Progenitor cell of endocrine pancreas (in vitro differentiated cells): ENCODE measurements at places on chromosomes 5 and 9. TPM values are rescaled to one million over a fixed set of nuclear protein-coding genes. Genes with fewer than 3 reads are reported as not detected.

DNA sequence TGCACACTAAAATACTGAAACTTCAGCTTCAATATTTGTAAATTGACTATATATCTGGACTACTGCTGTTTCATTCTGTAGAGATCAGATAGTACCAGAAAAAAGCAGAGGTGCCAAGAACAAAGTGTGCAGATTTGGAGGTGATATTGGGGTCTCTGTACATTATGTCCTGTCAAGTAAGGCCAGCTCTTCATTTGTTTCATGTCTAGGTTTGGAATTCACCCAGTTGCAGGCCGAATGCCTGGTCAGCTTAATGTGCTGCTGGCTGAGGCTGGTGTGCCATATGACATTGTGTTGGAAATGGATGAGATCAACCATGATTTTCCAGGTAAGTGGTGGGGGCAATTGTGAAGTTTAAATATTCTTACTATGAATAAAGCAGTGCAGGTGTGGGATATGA is 96.9 kb downstream of the NNT start:
- no peak overlapping the region for H3K27ac ChIP-seq
- H3K36me3 ChIP-seq: peaks cover 24% of the 10 kb centered on the region
- H3K4me1 ChIP-seq: no peaks in the 10 kb centered on the region
- no peaks in the 10 kb centered on the region for H3K27me3 ChIP-seq
- no peak for DNase-seq

GRCh38 chr5:134101686-134102439 is 12.6 kb upstream of the TCF7 start:
- H3K36me3 ChIP-seq: no peaks in the 10 kb centered on the region
- H3K4me3 ChIP-seq: no peak overlapping the region
- H3K27me3 ChIP-seq: peaks cover 10% of the 10 kb centered on the region
- DNase-seq: peak; percentile 62
- no peak overlapping the region for H3K27ac ChIP-seq
- peaks cover 6% of the 10 kb centered on the region for H3K4me1 ChIP-seq

DNA sequence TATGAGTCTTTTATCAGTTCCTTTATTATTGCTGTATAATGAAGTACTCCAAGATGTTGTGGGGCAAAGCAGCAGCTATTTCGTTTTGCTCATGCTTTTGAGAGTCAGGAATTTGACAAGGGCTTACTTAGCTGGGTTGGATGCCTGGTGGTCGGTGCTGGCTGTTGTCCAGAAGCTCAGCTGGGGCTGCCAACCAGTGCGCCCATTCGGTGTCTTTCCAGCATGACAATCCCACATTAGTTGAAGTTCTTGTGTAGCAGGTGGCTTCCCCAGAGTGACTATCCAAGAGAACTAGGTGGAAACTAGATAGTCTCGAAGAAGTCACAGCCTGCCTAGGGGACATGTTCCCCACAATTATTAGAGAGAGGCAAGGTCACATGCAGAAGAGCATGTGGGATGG is 3.4 kb upstream of the FLT4 start:
- H3K4me1 ChIP-seq: peaks cover 5% of the 10 kb centered on the region
- H3K36me3 ChIP-seq: no peaks in the 10 kb centered on the region
- no peak overlapping the region for H3K4me3 ChIP-seq
- peaks cover 66% of the 10 kb centered on the region for H3K27me3 ChIP-seq

Gene DCAF12
- total RNA-seq: 48.7 and 50.4 TPM in 2 replicates

Gene GRM6
- total RNA-seq: not detected in 2 replicates

GRCh38 chr5:71695071-71695470 is 24.0 kb upstream of the CARTPT start:
- no peak overlapping the region for H3K27ac ChIP-seq
- DNase-seq: no peak
- peaks cover 14% of the 10 kb centered on the region for H3K4me1 ChIP-seq
- H3K36me3 ChIP-seq: no peaks in the 10 kb centered on the region

DNA sequence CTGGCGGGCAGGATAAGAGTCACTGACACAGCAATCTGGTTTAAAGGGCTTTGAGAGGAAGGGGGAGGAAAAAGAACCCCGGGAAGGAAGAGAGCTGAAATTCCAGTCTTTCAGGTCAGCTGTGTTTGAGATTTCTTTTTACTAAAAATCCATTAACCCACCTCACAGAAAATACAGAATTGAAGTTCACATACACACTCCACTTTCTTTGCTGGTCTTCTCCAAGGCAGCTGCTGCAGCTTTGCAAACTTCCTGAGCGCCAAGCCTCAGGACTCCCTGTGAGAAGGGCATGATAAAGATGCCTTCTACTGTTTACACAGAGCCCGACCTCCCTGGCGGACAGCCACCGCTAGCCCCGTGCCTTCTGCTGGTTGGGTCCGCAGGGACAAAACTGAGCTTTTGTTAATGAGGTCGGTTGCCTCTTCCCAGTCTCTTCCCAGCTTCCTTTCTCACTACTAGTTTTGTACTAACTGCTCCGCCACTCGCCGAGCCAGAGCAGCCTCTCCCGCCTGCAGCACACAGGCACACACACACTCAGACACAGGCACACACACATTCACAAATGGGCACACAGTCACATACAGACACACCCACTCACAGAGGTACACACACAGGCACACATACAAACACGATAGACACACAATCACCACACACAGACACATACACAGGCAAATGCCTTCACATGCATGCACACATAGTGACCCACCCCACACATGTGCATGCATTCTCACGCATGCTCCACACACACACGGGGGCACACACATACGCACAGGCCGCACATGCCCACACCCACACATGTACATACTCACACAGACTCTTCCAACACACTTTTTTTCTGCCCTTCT is at the start of gene FREM1:
Gene FREM1, minus strand, starts transcription at position 468 of the 845 bp plus-strand sequence. CDS start 41,451 bp downstream, outside the sequence.
- peaks cover 39% of the 10 kb centered on the region for H3K4me1 ChIP-seq
- no peak for DNase-seq
- H3K27me3 ChIP-seq: no peaks in the 10 kb centered on the region
- H3K36me3 ChIP-seq: no peaks in the 10 kb centered on the region
- H3K27ac ChIP-seq: no peak within 1 kb of the TSS

Gene SPATA6L
- total RNA-seq: 7.1 and 7.8 TPM in 2 replicates

DNA sequence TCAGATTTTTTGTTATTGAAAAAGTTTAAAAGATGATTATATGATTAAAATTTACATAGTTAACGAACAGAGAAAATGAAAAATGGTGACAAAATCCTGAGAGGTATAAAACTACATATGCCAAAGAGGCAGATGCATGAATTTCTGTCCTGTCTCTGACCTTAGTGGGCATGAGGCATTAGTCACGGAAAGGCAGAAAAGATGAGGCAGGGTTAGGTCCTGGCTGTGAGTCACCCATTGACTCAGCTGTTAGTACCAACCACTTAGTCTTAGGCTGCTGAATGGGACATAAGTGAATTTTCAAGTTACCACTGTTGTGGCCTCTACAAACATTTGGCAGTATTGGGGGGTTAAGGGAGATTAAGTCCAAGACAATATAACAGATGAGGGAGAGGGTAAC is 33.1 kb downstream of the RASA1 start:
- no peaks in the 10 kb centered on the region for H3K27me3 ChIP-seq
- peaks cover 9% of the 10 kb centered on the region for H3K4me1 ChIP-seq
- H3K36me3 ChIP-seq: peaks cover 15% of the 10 kb centered on the region
- DNase-seq: no peak
- H3K4me3 ChIP-seq: no peak overlapping the region

GRCh38 chr9:121654499-121655140 is 3.2 kb downstream of the DAB2IP start:
- no peak overlapping the region for H3K4me3 ChIP-seq
- no peaks in the 10 kb centered on the region for H3K36me3 ChIP-seq
- no peak overlapping the region for H3K27ac ChIP-seq
- H3K4me1 ChIP-seq: peaks cover 25% of the 10 kb centered on the region
- no peaks in the 10 kb centered on the region for H3K27me3 ChIP-seq

GRCh38 chr9:91395553-91396471 is 27.8 kb downstream of the NFIL3 start:
- H3K4me1 ChIP-seq: peaks cover 2% of the 10 kb centered on the region
- no peaks in the 10 kb centered on the region for H3K27me3 ChIP-seq
- no peak overlapping the region for H3K4me3 ChIP-seq
- H3K36me3 ChIP-seq: no peaks in the 10 kb centered on the region
- no peak overlapping the region for H3K27ac ChIP-seq

Gene IL4
- total RNA-seq: not detected in 2 replicates

Gene LRRC19
- total RNA-seq: not detected in 2 replicates

DNA sequence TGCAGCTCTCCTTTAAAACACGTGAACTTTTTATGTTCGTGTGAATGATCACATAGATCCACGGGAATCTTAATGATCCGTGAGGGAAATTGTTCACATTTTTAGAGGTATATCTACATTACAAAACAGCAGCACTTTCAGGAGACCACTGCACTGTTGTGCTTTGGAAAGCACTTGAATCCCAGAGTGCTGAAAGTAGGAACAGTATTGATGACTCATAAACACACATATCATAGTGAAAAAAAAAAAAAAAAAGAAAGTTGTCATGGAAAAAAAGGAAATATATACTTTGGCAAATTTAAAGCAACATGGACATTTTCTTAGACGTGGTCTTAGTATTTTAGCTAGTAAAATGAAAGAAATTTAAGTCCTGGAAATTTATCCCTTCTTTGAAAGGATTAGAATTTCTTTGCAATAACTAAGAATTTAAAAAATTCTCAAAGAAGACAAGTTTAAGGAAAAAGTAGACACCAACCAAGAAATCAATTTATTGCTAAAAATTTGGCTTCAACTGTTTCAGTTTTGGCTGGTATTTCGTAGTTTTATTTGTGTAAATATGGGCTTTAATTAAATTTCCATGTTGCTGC is 55.4 kb downstream of the ADGRV1 start:
- H3K4me1 ChIP-seq: no peaks in the 10 kb centered on the region
- H3K27ac ChIP-seq: no peak overlapping the region
- H3K4me3 ChIP-seq: no peak overlapping the region
- no peaks in the 10 kb centered on the region for H3K27me3 ChIP-seq
- H3K36me3 ChIP-seq: peaks cover 6% of the 10 kb centered on the region
- DNase-seq: no peak

Gene CDH6
- total RNA-seq: 132 and 173 TPM in 2 replicates

- H3K36me3 ChIP-seq: no peaks in the 10 kb centered on the region
- no peaks in the 10 kb centered on the region for H3K4me1 ChIP-seq
- no peak overlapping the region for H3K27ac ChIP-seq
- no peak overlapping the region for H3K4me3 ChIP-seq
- DNase-seq: no peak
Observed at GRCh38 chr9:1639166-1639565, 376.0 kb upstream of the SMARCA2 start.

DNA sequence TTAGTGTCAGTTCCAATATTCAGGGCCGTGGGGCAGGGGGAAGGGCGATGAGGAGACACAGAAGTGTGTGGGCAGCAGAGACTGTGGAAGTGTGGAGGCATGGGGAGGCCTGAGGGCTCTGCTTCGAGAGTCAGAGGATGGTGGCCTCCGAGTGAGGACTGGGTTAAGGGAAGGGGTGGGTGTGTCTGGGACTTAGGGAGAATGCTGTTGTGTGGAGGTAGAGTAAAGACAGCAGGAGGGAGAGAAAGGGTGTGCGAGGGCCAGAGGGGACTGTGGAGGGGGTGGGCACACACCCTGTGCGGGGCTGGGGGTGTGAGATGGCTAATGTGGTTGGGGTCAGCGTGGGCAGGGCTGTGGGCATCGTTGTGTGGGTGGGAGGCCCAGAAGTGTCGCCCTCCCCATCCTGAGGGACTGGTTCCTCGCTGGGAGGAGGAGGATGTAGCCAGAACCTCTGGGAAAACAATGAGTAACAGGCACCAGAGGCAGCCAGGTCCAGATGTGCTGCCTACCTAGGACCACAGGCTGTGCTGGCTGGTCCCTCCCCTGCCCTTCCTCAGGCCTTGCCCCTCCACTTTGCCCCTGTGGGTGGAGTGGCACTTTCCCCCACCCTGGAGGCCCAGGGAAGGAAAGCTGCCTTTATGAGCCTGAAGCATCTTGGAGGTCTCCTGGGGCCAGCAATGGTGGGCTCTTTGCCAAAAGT is 4.2 kb downstream of the USP20 start:
- no peaks in the 10 kb centered on the region for H3K27me3 ChIP-seq
- no peak overlapping the region for H3K4me3 ChIP-seq
- DNase-seq: no peak
- peaks cover 3% of the 10 kb centered on the region for H3K36me3 ChIP-seq
- peaks cover 14% of the 10 kb centered on the region for H3K4me1 ChIP-seq

- H3K36me3 ChIP-seq: no peaks in the 10 kb centered on the region
- H3K4me1 ChIP-seq: peaks cover 4% of the 10 kb centered on the region
- no peak overlapping the region for H3K27ac ChIP-seq
- no peaks in the 10 kb centered on the region for H3K27me3 ChIP-seq
- H3K4me3 ChIP-seq: no peak overlapping the region
Observed at GRCh38 chr5:10699987-10700386, 61.0 kb downstream of the DAP start.

- no peak overlapping the region for H3K27ac ChIP-seq
- H3K27me3 ChIP-seq: no peaks in the 10 kb centered on the region
- peaks cover 14% of the 10 kb centered on the region for H3K4me1 ChIP-seq
- DNase-seq: no peak
- peaks cover 14% of the 10 kb centered on the region for H3K36me3 ChIP-seq
Observed at GRCh38 chr5:172845154-172845553, 11.1 kb downstream of the ERGIC1 start.

Gene NUDT2
- total RNA-seq: 21.1 TPM in 2 replicates

Gene TPPP
- 2.6 and 2.9 TPM in 2 replicates for total RNA-seq

Gene FOXD4L6
- total RNA-seq: not detected in 2 replicates
